Stimulated activated CD4-positive, alpha-beta T cell treated with anti-CD3 and anti-CD28 coated beads, Interleukin-15, amount 100 ng/mL, for 1 hour (primary cell): ENCODE measurements at places on chromosomes 4 and X.

GRCh38 chr4:100100985-100101384 lies 89.3 kb downstream of the DDIT4L start:
- no peak for DNase-seq

DNA sequence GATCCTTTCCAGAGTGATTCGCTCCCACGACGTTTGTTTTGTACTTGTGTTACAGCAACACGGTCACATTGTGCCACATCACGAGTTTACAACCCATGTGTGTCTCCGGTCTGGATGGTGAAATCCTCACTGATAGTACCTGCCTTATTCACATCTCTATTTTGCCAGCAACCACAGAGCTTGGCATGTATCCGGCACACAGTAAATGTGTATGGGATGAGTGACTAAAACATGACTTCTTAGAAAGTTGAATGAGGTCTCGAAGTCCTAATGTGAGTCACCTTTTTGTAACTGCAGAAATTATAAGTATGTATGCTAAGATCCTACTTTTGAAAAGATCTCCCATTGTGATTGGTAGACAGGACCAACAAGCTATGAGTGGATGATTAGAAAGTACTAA lies 7.5 kb downstream of the STOX2 start:
- DNase-seq: no peak

- no peak for DNase-seq
Observed at GRCh38 chr4:81754169-81754568, 282.5 kb upstream of the RASGEF1B start.

DNA sequence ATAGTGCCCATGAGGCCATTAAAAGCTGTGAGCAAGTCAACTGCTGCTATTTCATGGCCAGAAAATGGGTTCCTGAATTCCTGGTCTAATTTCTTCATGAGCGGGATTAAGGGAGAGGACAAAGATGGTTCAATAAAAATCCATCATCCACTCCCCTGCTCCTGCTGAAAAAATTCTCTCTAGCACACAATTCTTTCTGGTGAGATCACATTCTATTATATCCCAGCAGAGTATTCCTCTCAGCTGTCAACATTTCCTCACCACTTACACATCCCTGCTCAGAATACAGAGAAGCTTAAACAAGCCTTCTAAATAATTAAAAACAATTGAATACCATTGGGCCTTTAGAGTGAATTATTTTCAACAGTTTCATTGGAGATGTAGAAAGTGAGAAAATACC lies 9.5 kb downstream of the CT47C1 start:
- DNase-seq: no peak

- no peak for DNase-seq
Observed at GRCh38 chrX:155819966-155820491, 61.1 kb upstream of the VAMP7 start.

- DNase-seq: no peak
Observed at GRCh38 chr4:34720571-34720970, 1523.7 kb downstream of the ARAP2 start.

DNA sequence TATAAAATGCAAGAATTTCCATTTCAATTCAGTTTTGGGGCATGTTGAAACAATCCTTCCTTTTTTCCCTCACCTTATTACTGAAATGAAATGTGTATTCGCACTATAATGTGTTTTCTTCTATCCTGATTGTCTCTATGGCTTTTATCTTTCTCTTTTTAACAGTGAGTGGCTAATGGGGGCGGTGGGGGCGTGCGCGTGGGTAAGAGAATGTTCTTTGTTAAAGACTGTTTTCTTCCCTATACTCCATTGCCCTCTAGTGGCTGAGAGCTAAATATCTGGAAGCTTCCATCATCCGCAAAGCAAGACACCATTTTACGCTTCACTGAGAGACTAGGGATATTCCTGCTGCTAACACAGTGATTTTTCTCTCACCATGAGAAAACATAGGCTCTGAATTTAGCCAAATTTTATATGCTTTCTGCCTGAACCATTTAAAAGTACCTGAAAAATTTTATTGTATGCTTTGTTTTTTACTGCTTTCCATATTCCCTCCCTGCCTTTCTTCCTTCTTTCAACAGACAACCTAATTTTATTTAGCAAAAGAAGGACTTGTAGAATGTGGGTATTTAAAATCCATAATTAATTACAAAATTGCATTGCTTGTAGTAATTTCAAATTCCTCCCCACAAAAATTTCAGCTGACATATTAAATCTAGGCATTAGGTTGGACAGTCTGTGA lies 194.0 kb downstream of the GASK1B start:
- DNase-seq: no peak

DNA sequence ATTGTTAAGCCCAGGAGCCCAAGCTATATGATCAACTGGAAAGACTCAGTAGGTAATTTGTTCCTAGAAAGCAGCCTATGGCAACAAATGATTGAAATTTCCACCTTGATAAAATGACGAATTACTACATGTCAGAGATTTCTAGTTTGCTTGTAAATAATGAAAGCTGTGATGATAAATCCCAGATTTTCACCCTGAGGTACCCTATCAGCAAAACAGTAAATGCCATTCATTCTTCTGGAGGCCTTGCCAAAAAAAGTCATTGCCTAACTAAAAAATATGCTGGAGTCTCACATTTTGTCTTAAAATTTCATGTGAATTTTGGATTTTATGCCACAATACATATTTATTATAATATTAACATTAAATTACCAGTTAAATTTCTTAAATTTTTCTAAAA lies 71.3 kb downstream of the PPEF2 start:
- no peak for DNase-seq

DNA sequence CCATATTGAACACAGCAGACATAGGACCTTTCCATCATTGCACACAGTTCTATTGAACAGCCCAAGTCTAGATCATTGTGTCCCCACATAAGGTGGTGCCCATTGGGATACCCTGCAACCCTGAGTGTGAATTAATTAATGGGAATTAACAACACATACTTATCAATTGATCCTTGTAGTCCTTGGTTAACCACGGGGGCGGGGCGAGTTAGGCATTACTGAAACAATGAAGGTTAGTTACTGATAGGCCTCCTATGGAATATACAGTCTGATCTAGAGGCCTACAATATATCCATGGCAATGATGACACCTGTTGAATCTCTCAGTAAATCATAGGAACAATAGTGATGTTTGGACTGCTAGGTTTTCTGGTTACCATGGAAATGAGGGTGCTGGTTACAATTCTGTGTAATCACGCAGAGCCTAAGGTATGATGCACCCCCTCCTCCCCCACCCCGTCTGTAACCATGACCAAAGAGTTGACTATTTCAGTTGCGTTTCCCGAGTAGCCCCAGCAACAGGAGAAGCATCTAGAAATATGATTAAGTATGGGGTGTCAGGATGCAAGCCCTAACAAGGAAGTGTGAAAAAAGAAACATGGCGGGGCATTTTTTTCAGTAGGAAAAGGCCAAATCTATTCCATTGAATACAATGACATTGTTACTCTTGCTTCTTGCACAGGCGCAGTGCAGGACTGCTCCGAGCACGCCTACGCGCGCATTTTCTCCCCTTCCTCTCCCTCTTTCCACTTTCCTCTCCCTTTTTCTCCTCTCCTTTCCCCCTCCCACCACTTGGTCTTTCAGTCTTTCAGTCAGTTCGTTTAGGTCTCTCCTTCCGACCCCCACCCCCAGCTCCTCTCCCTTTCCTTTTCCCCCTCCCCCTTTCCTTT lies 677 bp upstream of the NONO start:
- peak; percentile 26 for DNase-seq

- no peak for DNase-seq
Observed at GRCh38 chrX:78957049-78957767, 12.0 kb downstream of the P2RY10 start.

- DNase-seq: no peak
Observed at GRCh38 chr4:38154252-38154651, 194.1 kb downstream of the PTTG2 start.

DNA sequence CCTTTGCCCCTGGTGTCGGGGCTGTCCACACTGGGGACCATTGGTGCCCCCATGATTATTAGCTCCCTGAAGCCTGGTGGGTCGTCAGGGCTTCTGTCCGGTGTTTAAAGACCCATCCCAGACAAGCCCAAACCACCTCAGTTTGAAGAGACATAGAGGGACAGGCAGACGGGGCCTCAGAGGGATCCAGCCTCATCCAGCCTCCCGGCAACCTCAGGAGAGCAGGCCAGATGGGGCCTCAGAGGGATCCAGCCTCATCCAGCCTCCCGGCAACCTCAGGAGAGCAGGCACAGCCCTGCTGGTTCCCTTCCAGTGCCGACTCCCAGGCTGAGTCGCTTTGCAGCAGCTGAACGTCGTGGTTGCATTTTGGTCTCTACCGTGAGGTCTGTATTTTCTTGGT lies 32.1 kb downstream of the PIGG start:
- DNase-seq: no peak

- DNase-seq: no peak
Observed at GRCh38 chrX:116239944-116240840, 69.6 kb downstream of the AGTR2 start.

GRCh38 chr4:102678695-102679335 lies 82.0 kb downstream of the MANBA start:
- DNase-seq: no peak

DNA sequence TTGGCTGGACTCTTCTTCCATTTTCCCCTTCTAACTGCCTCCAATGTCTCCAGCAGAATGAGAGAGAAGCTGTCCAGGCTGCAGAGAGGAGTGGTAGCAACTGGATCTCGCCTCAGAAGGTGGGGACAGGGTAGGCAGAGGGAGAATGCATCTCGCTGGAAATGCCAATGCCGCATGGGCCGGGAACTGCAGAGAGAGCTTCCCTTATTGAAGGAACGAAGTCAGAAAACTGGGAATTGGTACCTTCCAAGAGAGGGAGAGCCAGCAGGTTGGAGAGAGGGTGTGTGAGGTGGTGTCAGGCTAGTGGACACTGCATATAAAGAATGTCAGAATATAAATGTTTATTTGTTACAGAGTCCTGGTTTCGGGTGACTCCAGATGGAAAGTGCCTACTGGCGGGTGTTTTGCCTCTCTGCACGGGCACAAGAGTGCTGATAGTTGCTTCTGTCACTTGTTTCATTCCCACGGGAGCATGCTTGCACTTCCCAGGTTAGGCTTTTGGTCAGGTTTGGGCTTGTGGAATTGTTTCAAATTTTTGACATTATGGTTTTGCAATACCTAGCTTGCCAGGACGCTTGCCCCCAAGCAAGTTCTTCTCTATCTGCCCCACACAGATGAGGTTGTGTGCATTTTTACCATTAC lies 156.8 kb upstream of the STS start:
- no peak for DNase-seq

DNA sequence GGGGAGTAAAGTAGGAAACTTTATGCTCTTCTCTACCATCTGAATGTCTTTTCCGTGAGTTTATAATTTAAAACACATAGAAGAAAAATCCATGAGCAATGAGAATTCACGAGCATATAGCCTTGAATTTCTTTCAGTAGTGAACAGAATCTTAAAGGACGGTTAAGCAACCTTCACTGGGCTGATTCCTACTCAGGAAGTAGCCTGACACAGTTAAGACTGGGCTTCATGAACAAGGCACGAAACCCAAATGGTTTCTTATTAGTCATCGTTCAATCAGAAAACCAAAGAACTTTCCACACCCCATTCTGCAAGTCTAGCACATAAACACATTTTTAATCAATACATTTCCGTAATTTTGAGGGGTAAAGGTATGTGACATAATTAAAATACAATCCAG lies 95.8 kb downstream of the SH3KBP1 start:
- DNase-seq: no peak

GRCh38 chr4:102759831-102760644 lies 730 bp downstream of the MANBA start:
- no peak for DNase-seq

- DNase-seq: no peak
Observed at GRCh38 chr4:16992566-16993225, 94.3 kb upstream of the LDB2 start.

GRCh38 chr4:173839865-173840264 lies 309.8 kb upstream of the HAND2 start:
- no peak for DNase-seq

DNA sequence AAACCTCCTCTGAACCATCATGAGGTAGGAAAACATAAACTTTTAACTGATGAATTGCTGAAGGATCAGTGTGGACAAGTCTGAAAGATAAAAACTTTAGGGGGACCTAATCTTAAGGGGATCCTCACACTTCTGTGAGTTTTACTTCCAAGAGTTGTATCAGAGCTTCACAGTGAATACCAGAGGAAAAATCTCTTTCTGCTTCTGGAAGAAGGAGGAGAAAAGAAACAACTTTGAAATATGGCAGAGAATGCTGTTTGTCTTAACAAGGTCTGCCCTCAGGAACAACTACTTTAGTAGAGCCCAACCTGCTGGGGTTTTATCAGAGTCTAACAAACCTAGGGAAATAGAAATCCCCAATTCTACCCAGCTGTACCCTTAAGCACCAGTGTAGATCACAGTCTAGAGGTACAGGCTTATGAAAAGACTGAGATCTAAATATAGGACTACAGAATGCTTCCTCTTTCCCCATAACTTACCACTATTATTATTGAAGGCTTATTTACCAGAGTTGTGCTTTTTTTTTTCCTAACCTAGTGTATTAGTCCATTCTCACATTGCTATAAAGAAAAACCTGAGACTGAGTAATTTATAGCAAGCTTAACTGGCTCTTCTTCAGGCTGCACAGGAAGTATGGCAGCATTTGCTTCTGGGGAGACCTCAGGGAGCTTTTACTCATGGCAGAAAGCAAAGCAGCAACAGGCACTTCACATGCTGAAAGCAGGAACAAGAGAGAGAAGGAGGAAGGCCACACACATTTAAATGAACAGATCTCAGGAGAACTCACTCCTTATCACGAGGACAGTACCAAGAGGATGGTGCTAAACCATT lies 167.9 kb downstream of the CAMK2D start:
- DNase-seq: no peak

DNA sequence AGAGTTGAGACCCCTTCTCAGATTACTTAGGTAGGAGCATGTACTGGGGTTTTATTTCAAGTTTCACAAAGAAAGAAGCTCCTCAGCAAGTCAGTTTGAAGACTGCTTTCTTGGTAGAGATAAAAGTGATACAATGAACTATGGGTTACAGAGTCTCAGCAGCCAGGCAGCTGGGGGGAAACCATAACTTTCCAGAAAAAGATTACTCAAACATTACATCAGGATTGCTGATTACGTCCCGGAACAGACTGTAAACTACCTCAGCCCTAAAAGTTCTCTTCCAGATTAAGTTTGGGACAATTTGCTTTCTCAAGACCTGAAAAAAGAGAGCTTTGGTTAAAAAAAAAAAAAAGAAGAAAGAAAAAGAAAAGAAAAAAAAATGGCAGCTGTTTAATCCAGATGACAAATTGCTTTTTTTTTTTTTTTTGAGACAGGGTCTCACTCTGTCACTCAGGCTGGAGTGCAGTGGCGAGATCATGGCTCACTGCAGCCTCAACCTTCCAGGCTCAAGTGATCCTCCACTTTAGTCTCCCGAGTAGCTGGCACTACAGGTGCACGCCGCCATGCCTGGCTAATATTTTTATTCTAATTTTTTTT lies 16.6 kb downstream of the SAT1 start:
- no peak for DNase-seq

DNA sequence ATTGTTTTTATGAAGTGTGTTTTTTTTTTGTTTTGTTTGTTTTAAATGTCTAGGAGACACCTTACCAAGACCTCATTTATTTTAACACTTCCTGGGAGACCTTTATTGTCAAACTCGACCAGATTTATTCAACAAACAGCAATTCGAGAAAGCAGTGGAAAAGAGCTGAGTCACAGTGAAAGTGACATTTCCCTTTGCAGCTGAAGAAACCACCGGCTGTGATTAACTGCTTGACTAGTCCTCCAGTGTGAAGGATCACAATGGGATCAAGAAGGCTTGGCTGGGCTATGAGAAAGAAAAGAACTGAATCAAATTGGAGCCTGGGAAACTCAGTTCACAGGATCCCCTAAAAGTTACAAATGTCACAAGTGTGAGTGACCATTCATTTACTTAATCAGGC lies 11.9 kb upstream of the ADH7 start:
- no peak for DNase-seq
